ENCODE measurements at places on chromosomes 4 and X.
A peak's percentile ranks its signal among the peaks of the same experiment; 100 is the strongest.

- no peak for DNase-seq
Measured at GRCh38 chr4:37717576-37717975, 31.4 kb upstream of the RELL1 start.

GRCh38 chrX:25012433-25012735, 3.4 kb downstream of the ARX start:
- DNase-seq = no peak

DNA sequence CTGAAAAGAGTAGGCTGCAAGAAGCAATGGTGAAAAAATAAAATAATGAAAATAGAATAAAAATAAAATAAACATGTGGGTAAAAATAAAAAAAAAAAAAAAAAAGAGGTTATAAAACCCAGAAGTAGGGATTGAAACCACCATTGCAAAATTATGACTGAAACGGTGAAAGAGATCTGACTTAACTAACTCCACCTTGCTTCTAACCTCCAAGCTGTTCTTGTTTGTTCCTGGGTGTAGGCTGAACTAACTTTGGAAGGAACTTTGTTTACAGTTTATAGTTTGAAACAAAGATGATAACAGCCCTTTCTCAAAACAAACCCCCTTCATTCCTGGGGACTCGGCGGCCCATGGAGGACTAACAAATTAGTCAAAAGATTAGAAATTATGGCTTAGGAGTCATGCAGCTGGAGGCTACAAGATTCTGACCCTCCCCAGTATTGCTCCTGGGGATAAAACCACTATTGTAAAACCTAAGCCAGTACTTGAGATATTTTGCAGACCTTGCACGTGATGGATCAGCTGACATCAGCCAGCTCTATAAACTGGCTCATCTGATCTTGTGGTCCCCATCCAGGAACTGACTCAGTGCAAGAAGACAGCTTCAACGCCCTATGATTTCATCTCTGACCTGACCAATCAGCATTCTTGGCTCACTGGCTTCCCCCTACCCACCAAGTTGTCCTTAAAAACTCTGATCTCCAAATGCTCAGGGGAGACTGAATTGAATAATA, 30.4 kb downstream of the DDX60L start:
- DNase-seq = no peak

GRCh38 chrX:2416851-2417604, 83.7 kb downstream of the DHRSX start:
- DNase-seq = no peak

GRCh38 chr4:31081366-31081765, 361.2 kb downstream of the PCDH7 start:
- no peak for DNase-seq

- DNase-seq = no peak
Measured at GRCh38 chrX:49264460-49264859, at the start of gene FOXP3. TSS of gene FOXP3 (minus strand) at chrX:49264710. CDS start at chrX:49258505, 6,205 bp downstream.

GRCh38 chrX:15820106-15821073, 30.1 kb downstream of the ZRSR2 start:
- DNase-seq = no peak

DNA sequence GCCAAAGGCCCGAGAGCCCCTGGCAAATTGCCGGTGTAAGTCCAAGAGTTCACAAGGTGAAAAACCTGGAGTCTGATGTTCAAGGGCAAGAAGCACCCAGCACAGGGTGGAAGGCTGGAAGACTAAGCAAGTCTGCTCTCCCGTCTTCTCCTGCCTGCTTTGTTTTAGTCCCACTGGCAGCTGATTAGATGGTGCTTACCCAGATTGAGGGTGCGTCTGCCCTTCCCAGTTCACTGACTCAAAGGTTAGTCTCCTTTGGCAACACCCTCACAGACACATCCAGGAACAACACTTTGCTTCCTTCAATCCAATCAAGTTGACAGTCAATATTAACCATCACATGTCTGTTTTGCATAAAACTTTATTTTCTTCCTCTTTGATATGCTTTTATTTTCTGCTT, 157.4 kb downstream of the HS3ST1 start:
- no peak for DNase-seq

DNA sequence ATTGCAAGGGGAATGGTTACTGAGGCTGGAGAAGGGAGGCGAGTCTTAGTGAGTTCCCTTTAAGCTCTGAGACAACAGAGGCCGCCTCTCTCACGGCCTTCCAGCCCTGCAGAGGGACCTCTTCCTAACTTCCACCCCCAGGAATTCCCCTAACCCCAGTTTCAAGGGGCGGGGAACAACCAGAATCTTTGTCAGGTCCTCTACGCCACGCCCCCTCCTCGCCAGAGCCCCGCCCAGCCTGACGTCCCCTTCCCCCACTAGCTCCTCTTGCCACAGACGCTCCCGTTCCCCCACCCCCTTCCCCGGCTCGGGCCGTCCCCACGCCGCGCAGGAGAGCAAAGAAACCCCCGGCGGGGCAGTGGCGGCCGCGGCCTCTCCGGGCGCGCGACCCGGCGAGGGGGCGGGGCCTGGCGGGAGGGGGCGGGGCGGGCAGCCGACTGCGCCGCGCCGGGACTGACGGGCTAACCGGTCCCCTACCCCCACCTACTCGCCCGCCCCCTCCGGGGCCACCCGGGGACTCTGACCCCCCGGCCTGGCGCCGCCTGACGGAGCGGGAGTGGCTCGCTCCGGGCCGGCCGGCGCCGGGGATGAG, 12.3 kb upstream of the TMEM156 start:
- peak; percentile 89 for DNase-seq

GRCh38 chr4:88189881-88190585, 31.6 kb upstream of the ABCG2 start:
- DNase-seq = no peak

- no peak for DNase-seq
Measured at GRCh38 chr4:171857302-171858012, 44.3 kb downstream of the GALNTL6 start.

DNA sequence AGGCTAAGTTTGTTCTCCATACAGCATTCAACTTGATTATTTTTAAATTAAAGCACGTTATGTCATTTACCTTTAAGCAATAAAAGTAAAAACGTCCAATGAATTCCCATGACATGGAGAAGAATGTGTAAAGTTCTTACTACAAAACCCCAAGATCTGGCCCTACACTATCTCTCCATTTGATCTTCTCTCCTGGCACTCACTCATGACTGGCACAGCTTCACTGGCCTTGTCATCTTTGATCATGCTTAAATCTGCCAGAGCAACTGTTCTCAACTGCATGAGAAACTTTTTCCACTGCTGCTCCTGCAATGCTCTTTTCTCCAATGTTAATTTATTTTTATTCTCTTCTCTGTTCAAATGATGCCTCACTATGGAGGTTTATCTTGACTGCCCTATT, 1109.0 kb upstream of the IGFBP7 start:
- DNase-seq = no peak

DNA sequence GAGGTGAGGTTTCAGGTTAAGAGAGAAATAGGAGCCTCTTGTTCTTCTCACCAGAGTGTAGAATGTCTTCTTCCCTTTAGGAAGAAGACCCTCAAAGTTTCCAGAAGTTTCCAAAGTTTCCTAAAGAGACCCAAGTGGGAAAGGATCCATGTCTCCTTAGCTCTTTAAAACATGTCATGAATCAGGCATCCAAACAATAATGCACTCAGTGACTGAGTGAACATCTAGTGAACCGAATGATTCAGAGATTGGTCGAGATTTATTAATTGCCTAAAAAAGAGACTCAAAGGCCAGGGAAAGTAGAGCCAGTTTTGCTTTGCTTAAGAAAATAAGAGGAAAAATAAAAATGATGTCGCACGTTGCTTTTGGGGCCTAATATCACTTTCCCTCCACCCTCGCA, 29.4 kb downstream of the FGF5 start:
- no peak for DNase-seq
